ENCODE measurements at places on chromosomes 5 and 9.
A peak's percentile ranks its signal among the peaks of the same experiment; 100 is the strongest.

DNA sequence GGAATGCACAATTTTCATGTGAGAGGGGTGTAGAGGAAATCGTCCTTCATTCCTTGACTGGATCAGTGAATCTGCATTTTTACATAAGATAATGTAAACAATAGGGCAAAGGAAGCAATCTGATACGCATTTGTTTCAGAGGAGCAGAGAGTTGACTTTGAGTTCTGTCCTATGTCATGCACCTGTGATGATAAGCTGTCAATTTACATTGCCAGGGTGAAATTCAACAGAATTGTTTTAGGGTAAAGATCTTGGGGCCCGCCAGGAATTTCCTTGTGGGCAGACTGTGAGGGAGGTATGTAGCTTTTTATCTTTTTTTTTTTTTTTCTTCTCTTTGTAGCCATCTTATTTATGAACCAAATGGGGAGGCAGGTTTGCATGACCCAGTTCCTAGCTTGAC lies 58.3 kb upstream of the LARP1 start:
- DNase-seq, result no peak

DNA sequence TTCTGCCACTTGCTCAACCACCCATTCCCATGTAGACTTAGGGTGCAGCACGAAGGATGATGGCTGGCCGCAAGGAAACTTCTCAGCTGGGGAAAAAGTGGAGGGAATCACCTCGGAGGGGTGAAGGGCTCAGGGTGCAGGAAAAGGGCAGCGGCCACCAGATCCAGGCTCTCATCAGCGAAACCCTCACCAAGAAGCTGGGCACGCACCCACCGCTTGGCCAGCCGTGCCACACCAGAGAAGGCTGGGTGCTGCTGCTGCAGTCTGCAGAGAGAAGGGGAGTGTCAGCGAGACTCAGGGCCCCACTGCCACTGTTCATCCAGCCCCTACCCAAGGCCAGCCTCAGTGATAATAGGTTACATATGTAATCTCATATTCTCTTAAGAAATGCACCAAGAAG lies 8.6 kb downstream of the NOL6 start:
- no peak for DNase-seq

DNA sequence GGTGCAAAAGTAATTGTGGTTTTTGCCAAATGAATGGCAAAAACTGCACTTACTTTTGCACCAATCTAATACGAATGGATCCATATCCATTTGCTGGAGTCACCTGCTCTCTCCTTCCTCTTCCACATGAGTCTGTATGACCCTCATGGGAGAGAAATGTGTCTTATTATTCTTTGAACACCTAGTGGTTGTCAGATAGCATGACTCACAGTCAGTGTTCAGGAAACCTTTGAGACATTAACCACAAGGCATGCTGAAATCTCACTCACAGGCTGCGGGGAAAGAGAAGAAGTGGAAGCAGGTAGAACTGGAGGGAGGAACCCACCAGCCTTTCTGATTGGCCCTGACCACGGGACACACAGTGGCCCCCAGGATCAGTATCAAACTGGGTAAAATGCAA lies 222.8 kb upstream of the KLF4 start:
- DNase-seq, result peak; percentile 30

DNA sequence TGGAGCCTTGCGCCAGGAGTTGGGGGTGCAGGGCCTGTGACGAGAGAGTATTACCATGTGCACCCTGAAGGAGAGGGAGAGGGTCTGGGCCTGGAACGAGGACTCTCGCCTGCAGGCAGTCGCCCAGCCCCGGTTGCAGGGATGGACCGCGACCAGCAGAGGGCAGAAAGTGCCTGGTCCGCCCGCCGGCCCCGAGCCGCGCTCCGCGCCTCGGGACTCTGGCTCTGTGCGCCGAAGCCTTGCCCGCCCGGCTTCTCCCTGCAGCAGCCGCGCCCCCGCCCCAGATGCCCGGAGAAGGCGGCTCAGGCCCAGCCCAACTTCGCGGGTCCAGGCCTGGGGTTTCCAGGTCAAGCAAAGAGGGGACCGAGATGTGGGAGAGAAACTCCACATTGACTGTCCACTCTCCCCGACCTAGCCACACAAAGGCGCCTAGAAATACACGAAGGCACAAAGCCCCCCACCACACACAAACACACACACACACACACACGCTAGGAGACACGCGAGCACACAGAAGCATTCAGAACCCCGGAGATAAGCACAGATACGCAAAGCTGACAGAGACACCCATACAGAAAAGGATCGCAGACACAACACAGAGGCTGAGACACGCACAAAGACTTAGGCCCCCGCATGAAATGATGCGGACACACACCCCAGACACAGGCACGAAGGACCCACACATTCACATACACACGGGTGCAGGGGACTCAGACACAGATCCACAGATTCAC lies 2.0 kb upstream of the LMX1B start:
- peak; percentile 70 for DNase-seq

- no peak for DNase-seq
These were observed 10.2 kb upstream of the ERMP1 start for GRCh38 chr9:5842929-5843793.

- DNase-seq, result no peak
These were observed 668.7 kb downstream of the NR2F1-AS1 start for GRCh38 chr5:92912283-92912682.

DNA sequence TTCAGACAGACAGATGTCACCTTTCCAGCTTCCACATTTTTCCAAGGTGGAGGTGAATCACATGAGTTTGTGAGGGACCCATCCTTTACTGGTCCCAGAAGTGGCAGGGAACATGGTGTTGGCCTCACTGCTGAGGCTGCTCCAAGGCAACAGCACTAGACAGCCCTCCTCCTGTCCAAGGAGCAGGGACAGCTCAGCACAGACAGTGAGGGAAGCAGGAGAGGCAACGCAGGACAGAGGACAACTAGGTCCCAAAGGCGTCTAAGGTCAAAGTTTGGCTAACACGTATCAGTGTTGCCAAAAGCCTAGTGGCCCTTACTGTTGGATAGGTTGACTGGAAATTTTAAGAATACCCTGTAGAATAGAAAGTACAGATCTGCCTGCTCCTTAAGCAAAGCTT lies 251.7 kb upstream of the PANK3 start:
- DNase-seq, result no peak

- DNase-seq, result no peak
These were observed 482 bp upstream of the TDRD7 start for GRCh38 chr9:97411440-97411788.

DNA sequence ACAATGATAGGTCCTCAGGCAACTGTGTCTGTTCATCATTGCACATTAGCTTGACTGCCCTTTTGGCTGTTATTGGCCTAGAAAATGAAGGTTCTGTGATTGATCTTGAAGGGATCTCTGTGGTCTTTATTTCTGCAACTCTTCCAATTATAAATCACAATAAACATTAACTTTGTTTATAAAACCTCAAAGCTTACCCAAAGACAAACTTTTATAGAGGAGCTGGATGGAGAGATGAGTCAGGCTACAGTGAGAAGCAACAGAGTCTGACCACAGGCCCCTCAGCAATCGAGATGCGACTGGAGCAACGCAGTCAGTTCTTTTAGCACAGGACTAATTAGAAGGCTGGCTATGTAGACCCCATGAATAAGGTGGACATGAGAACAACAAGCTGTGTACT lies 5.3 kb downstream of the MACROH2A1 start:
- DNase-seq, result no peak

- DNase-seq, result no peak
These were observed 71.5 kb upstream of the MTAP start for GRCh38 chr9:21730899-21731298.

DNA sequence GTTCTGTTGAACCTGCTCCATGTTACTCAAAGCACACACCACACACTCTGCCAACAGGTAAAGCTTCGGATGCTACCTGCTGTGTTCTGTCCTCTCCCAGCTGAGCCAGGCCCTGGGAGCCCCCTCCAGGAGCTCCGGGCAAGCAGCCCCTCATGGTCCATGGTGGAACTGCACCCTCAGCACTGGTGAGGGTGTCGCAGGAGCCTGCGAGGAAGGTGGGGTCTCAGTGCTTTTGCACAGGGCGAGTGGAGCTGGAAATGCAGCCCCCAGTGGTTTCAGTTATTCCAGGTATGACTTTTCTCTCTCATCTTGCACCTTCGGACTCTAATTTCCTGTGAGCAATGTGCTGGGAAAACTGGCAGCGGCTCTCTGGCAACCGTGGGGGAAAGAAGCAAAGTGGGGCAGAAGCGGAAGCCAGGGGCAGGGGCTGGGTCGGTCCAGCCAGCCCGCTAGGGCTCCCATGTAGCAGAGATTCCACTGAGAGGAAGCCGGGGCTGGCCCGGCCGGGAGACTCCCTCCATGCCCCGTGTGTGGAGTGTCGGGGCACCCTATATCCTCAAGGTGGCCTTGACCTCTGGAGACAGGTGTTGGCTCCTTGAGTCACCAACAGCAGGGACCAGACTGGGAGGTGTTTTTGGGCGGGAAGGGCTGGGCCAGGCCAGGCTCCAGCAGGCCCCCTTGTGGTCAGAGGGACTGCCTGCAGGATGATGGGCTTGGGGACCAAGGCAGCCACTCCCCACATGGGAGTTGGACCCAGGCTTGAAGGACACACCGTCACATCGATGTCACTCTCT lies 75.6 kb upstream of the PRSS3 start:
- DNase-seq, result no peak

DNA sequence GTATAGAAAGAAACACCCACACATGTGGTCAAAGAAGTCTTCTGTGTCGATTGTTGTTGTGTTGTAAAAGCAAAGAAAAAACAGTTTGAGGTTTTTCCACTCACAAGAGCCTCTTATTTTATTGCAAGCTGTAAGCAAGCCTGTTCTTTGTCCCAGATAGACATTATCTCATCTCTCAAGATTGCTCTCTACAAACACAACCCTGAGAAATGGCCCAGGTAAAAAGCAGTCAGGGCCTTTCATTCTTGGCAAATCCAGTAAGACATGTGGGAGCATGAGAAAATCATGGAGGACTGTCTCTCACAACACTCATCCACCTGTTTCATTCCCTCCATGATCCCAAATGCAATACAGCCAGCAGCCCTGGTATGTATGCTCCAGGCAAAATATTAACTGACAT lies 286.6 kb upstream of the POU5F2 start:
- DNase-seq, result no peak

DNA sequence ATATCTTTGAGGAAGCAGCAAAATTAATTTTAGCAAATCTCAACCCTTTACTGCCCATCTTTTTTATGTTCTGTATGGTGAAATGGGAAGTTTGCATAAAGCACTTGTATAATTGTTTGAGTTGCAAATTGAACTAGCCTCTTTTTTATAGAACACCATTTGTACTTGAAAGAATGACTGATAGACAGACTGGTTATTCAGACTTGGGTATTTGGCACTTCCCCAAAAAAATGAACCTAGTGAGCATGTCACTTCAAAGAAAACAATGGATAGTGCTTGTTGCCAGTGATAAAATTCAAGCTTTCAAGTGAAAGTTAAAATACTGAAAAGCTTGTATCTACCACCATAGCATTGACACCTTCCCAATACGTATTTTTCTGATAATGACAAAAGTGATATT lies 115.8 kb downstream of the ERCC6L2 start:
- DNase-seq, result no peak
